ENCODE measurements at places on chromosomes 1 and 21. TPM values are rescaled to one million over a fixed set of nuclear protein-coding genes. Genes with fewer than 3 reads are reported as not detected.

- H3K27me3 ChIP-seq: no peaks in the 10 kb centered on the region
- no peak overlapping the region for H3K4me3 ChIP-seq
- no peak for DNase-seq
- no peak overlapping the region for H3K27ac ChIP-seq
Observed at GRCh38 chr1:42305639-42306038, 29.4 kb downstream of the FOXJ3 start.

HUNK gene
- total RNA-seq: 2.3 TPM

- H3K4me1 ChIP-seq: peaks cover 27% of the 10 kb centered on the region
- H3K36me3 ChIP-seq: peaks cover 4% of the 10 kb centered on the region
- DNase-seq: no peak
- no peaks in the 10 kb centered on the region for H3K27me3 ChIP-seq
- H3K4me3 ChIP-seq: no peak overlapping the region
Observed at GRCh38 chr1:85659174-85659573, 49.1 kb downstream of the ZNHIT6 start.

DAB1 gene
- not detected for total RNA-seq

LGR6 gene
- not detected for total RNA-seq

DNA sequence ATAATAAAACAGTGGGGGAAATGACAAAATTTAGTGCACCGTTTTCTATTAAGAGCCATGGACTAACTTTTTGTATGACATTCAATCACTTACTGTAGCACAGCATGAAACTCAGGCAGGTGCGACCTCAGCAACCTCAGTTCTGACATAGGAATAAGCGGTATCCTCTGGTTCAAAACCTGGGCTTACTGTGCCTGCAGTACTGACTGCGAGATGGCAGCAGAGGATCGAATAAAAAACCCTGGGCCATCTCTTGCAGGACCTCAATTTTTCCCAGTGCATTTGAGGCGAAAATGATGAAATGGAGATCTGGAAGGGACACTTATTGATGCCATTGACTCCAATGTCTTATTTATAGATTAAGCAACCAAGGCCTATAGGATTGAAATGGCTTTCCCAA is 214.7 kb downstream of the ADGRL2 start:
- no peak overlapping the region for H3K27ac ChIP-seq
- peaks cover 8% of the 10 kb centered on the region for H3K4me1 ChIP-seq
- DNase-seq: no peak
- no peaks in the 10 kb centered on the region for H3K27me3 ChIP-seq
- no peak overlapping the region for H3K4me3 ChIP-seq
- no peaks in the 10 kb centered on the region for H3K36me3 ChIP-seq

PAQR6 gene
- total RNA-seq: 21.2 TPM

- peak overlapping the region; percentile 74 for H3K27ac ChIP-seq
- H3K4me1 ChIP-seq: peaks cover 86% of the 10 kb centered on the region
- peaks cover 49% of the 10 kb centered on the region for H3K36me3 ChIP-seq
- DNase-seq: peak; percentile 93
Observed at GRCh38 chr1:151547119-151547899, 7.2 kb downstream of the TUFT1 start.

- H3K27me3 ChIP-seq: peaks cover 96% of the 10 kb centered on the region
- no peak overlapping the region for H3K27ac ChIP-seq
Observed at GRCh38 chr1:179785031-179785431, 41.9 kb downstream of the FAM163A start.

DNA sequence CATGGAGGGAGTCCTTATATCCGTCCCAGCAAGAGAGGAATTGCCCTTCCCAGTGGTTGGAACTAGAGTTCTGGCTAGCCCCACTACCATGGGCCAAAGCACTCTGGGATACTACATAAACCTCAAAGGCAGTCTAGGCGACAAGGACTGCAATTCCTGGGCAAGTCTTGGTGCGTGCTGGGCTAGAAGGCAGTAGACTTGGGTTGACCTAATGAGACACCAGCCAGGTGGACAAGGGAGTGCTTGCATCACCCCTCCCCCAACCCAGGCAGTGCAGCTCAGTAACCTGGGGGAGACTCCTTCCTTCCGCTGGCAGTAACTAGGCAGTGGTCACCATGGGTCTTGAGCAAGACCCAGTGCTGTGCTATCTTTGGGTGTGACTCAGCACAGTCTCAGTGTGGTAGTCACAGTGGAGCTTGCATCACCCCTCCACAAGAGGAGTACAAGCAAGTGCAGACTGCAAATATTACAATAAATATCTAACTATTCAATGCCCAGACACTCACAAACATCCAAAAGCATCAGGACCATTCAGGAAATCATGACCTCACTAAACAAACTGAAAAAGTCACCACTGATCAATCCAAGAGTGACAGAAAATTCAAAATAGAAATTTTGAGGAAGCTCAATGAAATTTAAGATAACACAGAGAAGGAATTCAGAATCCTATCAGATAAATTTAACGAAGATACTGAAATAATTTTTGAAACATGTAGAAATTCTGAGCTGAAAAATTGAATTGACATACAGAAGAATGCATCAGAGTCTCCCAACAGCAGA is 84.7 kb upstream of the LYPLAL1 start:
- H3K27ac ChIP-seq: peak overlapping the region; percentile 93
- H3K27me3 ChIP-seq: no peaks in the 10 kb centered on the region
- H3K4me1 ChIP-seq: peaks cover 40% of the 10 kb centered on the region
- peak; percentile 84 for DNase-seq
- H3K36me3 ChIP-seq: peaks cover 4% of the 10 kb centered on the region

ELAVL4 gene
- not detected for total RNA-seq

GRCh38 chr1:179318491-179318890 is 24.9 kb downstream of the SOAT1 start:
- H3K4me3 ChIP-seq: no peak overlapping the region
- no peaks in the 10 kb centered on the region for H3K4me1 ChIP-seq
- H3K36me3 ChIP-seq: peaks cover 47% of the 10 kb centered on the region

- DNase-seq: no peak
- H3K27me3 ChIP-seq: no peaks in the 10 kb centered on the region
- no peaks in the 10 kb centered on the region for H3K4me1 ChIP-seq
Observed at GRCh38 chr1:101507547-101507971, 270.7 kb downstream of the S1PR1 start.

DNA sequence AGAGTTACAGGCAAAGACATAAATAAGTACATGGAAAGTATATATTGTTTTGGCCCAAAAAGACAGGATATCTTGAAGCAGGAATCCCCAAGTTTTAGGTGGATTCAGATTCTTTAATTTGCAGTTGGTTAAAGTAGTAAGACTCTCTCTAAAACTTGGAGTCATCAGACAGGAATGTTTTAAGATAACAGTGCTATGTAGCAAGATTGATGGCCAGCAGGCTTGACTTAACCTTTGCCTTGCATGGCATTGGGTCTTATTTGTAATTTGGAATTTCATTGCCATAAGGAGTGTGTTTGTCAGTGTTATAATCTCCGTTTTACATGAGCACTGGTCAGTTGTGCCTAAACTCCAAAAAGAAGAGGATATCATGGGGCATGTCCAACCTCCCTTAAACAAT is 727.6 kb upstream of the CHRM3 start:
- no peaks in the 10 kb centered on the region for H3K36me3 ChIP-seq
- H3K27me3 ChIP-seq: no peaks in the 10 kb centered on the region

GRCh38 chr21:32064281-32064910 is 191.6 kb downstream of the HUNK start:
- H3K27ac ChIP-seq: no peak overlapping the region
- H3K4me1 ChIP-seq: no peaks in the 10 kb centered on the region
- no peak overlapping the region for H3K4me3 ChIP-seq
- H3K36me3 ChIP-seq: no peaks in the 10 kb centered on the region
- no peak for DNase-seq

DCDC2B gene
- not detected for total RNA-seq

- H3K36me3 ChIP-seq: no peaks in the 10 kb centered on the region
- no peak overlapping the region for H3K27ac ChIP-seq
- no peak overlapping the region for H3K4me3 ChIP-seq
Observed at GRCh38 chr1:214898161-214898560, 184.4 kb upstream of the KCNK2 start.

GRCh38 chr1:227900571-227901051 is 47.1 kb downstream of the WNT9A start:
- H3K4me3 ChIP-seq: no peak overlapping the region
- DNase-seq: no peak
- no peaks in the 10 kb centered on the region for H3K36me3 ChIP-seq
- H3K27ac ChIP-seq: no peak overlapping the region

ATP1A4 gene
- total RNA-seq: not detected

DNA sequence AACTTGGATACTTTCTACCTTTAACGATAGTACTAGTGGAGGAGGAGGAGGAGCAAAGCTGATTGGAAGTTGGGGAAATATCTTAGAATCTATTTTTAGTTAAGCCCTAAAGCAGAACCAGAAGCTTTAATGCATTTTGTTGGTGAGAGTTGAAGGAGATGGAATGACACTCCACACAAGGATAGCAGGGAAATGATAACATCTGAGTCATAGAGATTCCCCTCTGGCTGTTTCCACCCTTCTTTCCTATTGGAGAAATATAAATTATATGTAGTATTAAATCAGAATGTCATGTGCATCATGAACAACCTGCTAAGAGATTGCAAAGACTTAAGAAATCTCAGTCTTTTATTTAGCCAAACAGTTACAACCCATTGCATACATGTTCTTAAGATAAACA is 1357.7 kb downstream of the NCAM2 start:
- no peak overlapping the region for H3K27ac ChIP-seq
- no peaks in the 10 kb centered on the region for H3K36me3 ChIP-seq
- no peaks in the 10 kb centered on the region for H3K27me3 ChIP-seq
- no peaks in the 10 kb centered on the region for H3K4me1 ChIP-seq
- DNase-seq: no peak

DNA sequence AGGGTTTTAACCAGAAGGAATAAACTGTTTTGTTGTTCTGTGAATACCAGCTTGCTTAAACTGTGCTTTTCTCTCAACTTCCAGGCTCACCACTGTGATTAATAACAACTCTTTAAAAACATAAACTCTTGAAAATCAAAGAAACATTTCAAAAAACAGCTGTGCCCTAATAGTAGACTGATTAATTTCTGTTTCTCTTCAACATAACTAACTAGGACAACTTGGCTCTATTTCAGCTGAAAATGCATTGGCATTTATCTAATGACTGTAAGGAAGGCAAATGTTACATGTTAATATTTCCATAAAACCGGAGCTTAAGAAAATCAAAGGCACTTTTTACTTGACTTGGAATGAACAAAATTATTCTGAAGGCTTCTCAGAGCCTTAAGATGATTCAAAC is 656.1 kb upstream of the NEGR1 start:
- H3K36me3 ChIP-seq: no peaks in the 10 kb centered on the region
- DNase-seq: no peak
- H3K4me1 ChIP-seq: no peaks in the 10 kb centered on the region
- H3K4me3 ChIP-seq: no peak overlapping the region
- no peak overlapping the region for H3K27ac ChIP-seq

- H3K36me3 ChIP-seq: peaks cover 30% of the 10 kb centered on the region
- H3K27ac ChIP-seq: no peak overlapping the region
- H3K27me3 ChIP-seq: no peaks in the 10 kb centered on the region
- no peak overlapping the region for H3K4me3 ChIP-seq
- H3K4me1 ChIP-seq: peaks cover 17% of the 10 kb centered on the region
Observed at GRCh38 chr1:26286064-26286416, 6.2 kb downstream of the SH3BGRL3 start.

AADACL4 gene
- total RNA-seq: not detected

CFAP107 gene
- not detected for total RNA-seq

CXADR gene
- 51.7 TPM for total RNA-seq

CLDN17 gene
- not detected for total RNA-seq

DNA sequence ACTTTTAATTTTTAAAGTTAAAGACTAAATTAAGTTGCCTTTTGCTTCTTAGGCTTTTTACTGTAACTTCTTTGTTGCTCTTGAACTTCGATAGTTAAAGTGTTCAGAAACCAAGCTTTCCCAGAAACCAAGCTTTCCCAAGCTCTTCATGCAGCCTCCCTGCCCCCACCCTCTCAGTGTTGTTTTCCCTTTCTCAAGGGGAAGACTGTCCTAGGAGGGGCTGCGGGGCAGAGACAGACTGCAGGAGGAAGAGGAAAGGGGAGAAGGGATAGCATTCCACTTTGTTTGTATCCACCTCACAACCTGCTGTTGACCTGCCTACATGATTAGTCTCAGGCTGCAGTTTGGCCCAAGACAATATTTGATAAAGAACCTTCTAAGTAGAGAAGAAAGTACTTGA is 39.0 kb upstream of the DIPK1A start:
- peaks cover 22% of the 10 kb centered on the region for H3K4me1 ChIP-seq
- H3K4me3 ChIP-seq: no peak overlapping the region
- H3K36me3 ChIP-seq: no peaks in the 10 kb centered on the region
- H3K27me3 ChIP-seq: peaks cover 14% of the 10 kb centered on the region
- no peak overlapping the region for H3K27ac ChIP-seq

DNA sequence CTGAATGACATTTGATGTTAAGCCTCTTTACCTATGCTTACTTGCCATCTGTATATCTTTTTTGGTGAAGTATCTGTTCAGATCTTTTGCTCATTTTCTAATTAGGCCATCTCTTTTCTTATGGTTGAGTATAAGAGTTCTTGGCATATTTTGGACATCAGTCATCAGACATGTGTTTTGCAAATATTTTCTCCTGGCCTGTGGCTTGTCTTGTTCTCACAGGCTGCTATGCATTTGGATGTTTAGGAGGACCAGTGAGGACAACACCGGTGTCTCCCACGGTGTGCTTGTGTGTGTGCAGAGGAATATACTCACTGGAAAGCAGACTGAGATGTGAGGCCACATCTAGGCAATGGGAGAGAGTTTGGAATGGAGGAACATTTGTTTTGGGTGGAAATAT is 87.1 kb upstream of the LYST start:
- H3K4me1 ChIP-seq: peaks cover 11% of the 10 kb centered on the region
- H3K36me3 ChIP-seq: no peaks in the 10 kb centered on the region
- no peak overlapping the region for H3K27ac ChIP-seq

GRCh38 chr1:32353886-32354570 is 8.3 kb downstream of the FAM229A start:
- peaks cover 33% of the 10 kb centered on the region for H3K36me3 ChIP-seq
- H3K27me3 ChIP-seq: no peaks in the 10 kb centered on the region
- H3K4me1 ChIP-seq: peaks cover 13% of the 10 kb centered on the region
- H3K27ac ChIP-seq: no peak overlapping the region
- no peak for DNase-seq

DNA sequence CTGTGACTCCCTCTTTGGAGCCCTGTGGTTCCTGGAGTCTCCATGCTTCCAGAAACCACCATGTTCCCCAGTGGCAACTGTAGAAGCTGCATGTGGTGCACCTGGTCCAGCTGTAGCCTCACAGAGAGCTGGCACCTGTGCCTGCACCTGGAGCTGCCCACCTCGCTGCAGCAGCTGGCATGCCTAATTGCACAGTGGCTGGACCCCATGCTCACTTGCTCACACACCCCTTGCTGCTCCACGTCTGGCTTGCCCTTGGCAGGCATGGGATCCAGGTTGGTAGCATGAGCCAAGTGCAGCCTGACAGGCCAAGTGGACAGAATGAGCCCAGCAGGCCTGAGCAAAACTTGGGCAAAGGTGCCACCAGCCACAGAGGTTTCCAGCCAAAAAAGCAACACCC is 680.1 kb downstream of the MATN1 start:
- no peaks in the 10 kb centered on the region for H3K27me3 ChIP-seq
- H3K36me3 ChIP-seq: no peaks in the 10 kb centered on the region
- DNase-seq: no peak
- H3K4me1 ChIP-seq: peaks cover 8% of the 10 kb centered on the region
- H3K27ac ChIP-seq: no peak overlapping the region

B3GALT5 gene
- 48.2 TPM for total RNA-seq

- peaks cover 14% of the 10 kb centered on the region for H3K4me1 ChIP-seq
- no peaks in the 10 kb centered on the region for H3K36me3 ChIP-seq
- DNase-seq: no peak
- no peak overlapping the region for H3K27ac ChIP-seq
- no peaks in the 10 kb centered on the region for H3K27me3 ChIP-seq
- no peak overlapping the region for H3K4me3 ChIP-seq
Observed at GRCh38 chr1:162699366-162699765, 67.1 kb downstream of the DDR2 start.

GRCh38 chr1:167317463-167317862 is 96.8 kb downstream of the POU2F1 start:
- no peak for DNase-seq
- H3K4me1 ChIP-seq: no peaks in the 10 kb centered on the region
- no peaks in the 10 kb centered on the region for H3K36me3 ChIP-seq
- no peak overlapping the region for H3K27ac ChIP-seq
- no peak overlapping the region for H3K4me3 ChIP-seq

SLC6A9 gene
- 18.2 TPM for total RNA-seq

All from Calu3 (cell line).